CD8-positive, alpha-beta T cell (primary cell): ENCODE measurements at places on chromosomes 7 and 10. TPM values are rescaled to one million over a fixed set of nuclear protein-coding genes. Genes with fewer than 3 reads are reported as not detected.

Gene NRF1
- total RNA-seq: 31.9 TPM

- DNase-seq: no peak
Measured at GRCh38 chr7:106049139-106049752, 62.9 kb downstream of the SYPL1 start.

DNA sequence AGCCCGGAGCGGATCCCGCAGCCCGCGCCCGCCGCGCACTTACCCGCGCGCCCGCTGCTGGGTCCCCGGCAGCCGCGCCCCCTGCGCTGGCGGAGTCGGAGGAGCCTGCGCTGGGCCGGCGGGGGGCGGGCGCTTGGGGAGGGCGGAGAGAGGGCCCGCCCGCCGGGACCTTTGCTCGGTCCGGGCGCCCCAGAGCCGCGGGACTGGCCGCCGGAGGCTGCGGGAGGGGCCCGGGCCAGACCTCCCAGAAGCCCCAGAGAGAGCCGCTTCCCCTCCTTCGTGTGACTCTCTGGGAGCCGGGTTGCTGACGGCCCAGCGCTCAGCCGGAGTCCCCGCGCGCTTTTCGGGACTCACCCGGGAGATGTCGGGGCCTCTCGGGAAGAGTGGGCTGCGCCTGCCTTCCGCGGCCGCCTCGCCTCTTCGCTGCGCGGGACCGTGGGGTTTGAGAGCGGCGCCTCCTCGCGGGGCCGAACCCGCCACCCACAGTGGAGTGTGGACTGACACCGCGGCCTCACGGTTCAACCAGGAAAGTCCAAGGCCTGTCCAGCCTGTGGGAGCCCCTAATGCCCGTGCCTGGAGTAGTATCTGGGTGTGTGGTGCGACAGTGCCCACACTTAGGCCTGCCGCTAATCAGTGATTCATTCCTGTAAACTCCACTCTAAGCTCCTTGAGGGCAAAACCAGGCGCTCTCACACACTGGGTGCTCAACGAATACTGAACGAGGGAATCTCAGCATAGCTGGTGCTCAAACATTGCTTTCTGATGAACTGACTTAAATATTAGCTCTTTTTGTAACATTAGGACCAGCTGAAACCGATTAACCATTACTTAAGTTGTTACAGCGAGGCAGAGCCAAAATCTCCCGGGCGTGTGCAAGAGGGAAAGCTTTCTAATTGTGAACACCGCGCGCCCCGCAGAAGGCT is at the start of gene GSDME:
TSS of gene GSDME (minus strand) at position 112 of the 923 bp plus-strand sequence. CDS start 7,690 bp downstream, outside the sequence.
- no peak for DNase-seq

GRCh38 chr10:49749144-49749543 is 13.0 kb downstream of the OGDHL start:
- DNase-seq: no peak
